ENCODE measurements at places on chromosomes 5 and 9.

GRCh38 chr9:95091601-95092261 is 225.8 kb downstream of the FANCC start:
- DNase-seq, result no peak

DNA sequence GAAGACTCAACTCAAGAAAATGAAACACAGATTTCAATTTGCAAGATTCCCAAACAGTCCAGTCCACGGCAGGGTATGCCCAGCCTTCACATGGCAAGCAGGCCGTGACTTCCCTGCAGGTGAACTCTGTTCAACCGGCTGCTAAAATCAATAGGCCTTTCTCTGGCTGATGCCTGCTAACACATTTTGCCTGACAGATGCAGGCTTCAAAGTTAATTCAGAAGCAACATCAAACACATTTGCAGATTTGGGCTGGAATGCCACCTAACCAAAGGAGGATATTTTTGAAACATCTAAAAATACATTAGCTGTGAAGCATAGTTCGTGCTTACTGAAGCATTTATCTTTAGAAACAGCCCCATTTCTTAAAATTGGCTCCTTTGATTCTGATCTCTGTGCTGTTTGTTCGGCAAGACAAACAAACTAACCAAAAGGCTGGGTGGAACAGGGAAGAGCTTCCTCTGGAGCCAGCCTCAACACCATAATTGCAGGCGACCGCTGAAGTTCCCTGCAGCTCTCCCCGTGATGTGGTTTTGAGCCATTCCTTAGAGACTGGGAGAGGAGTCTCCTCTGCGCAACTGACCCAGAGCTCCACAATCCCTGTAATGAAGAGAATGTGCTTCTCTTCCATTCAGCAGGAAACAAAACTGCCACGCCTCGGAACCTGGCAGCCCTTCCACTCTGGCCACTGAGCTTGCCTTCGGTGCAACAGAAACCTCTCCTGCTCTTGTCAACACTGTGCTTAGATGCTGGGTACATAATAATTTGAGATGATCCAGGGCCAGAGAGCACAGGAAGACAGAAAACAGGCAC is 126.5 kb downstream of the MYO10 start:
- no peak for DNase-seq

GRCh38 chr9:109270971-109271925 is 49.6 kb downstream of the EPB41L4B start:
- DNase-seq, result no peak

DNA sequence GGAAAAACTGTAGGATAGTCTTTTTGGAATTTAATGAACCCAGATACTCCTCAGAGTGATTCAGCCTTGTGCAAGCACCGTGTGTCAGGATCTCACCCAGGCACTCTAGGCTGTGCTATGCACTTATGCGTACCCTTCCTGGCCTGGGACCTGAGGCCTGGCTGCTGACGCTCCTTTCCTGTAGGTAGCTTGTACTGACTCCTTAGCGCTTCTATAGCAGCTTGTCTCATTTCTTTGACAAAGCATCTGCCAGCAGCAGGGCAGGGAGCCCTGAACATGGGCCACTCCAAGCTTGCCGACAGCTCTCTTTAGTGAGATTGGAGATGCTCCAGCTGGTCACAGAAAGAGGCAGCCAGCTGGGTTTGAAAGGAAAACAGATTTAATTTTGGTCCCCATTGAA is 147.3 kb downstream of the SGCD start:
- DNase-seq, result no peak

GRCh38 chr5:151151793-151152192 is 5.8 kb downstream of the ANXA6 start:
- no peak for DNase-seq

DNA sequence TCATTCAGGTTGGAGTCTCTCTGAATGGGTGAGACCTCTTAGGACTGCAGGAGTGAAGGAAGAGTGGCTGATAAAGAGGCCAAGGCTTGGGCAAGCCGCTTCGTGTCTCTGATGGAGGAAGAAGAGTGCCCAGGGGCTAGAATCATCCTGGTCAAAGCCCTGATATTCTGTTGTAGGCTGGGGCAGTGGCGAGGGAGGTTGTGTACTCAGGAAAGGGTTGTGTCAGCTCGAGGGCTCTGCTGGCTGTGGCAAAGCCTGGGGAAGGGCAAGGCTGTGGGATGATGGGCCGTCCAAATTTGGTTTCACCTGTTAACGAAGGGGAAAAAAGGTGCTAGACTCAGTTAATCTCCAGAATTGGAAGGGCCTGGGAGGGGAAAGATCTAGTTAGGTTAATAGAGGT is 2.4 kb upstream of the TRMT10B start:
- no peak for DNase-seq

- DNase-seq, result peak; percentile 26
Observed at GRCh38 chr5:89878140-89879132, 531.1 kb downstream of the CETN3 start.

- no peak for DNase-seq
Observed at GRCh38 chr5:177005619-177006264, 837 bp downstream of the UIMC1 start.

- DNase-seq, result no peak
Observed at GRCh38 chr9:34686732-34687131, 4.3 kb downstream of the CCL19 start.

GRCh38 chr5:176817841-176818377 is 7.5 kb downstream of the UNC5A start:
- DNase-seq, result peak; percentile 65

GRCh38 chr9:84613431-84613830 is 56.1 kb upstream of the NTRK2 start:
- DNase-seq, result no peak

DNA sequence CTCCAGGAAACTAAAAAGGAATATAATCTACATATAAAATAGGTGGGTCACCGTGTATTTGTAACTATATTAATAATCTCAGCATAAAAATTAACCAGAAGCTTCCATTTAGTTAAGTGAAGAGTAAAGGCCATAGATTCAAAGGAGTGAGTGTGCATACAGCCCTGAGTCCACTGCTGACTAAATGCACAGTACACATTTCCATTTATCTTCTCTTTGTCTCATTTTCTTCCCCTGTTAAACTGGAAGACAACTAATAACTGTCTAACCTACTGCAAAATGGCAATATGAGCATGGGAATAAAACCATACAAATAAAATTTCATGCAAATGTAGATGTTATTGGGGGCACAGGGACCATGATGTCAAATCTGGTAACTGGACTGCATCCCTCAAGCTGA is 59.9 kb upstream of the DAB2 start:
- DNase-seq, result no peak

GRCh38 chr5:999032-999501 is 9.5 kb upstream of the NKD2 start:
- no peak for DNase-seq

- no peak for DNase-seq
Observed at GRCh38 chr5:158843305-158843704, 256.4 kb downstream of the EBF1 start.

GRCh38 chr5:58944221-58944620 is 361.3 kb downstream of the RAB3C start:
- no peak for DNase-seq

DNA sequence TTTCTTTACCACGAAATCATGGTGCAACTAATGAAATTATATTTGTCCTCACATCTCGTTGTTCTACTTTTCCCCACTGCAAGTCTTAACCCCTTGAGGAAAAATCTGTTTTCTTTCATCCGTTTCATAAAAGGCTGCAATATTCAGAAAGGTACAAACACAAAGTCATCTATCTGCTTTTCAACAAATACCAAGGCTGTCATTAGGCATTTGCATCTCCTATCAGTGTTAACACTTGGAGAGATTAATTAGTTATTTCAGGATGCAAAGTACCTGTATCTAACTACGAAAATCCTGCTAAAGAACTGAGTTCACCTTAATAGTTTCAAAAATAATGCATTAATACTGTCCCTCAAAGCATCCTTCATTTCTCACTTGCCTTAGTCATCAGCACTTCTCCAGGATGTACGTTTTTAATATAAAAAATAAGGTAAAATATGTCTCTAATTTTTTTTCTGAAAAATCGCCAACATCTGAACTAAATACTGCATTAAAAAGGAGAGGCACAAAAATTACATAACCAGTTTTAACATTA is 1.8 kb downstream of the ARRDC3 start:
- DNase-seq, result no peak

GRCh38 chr9:93207860-93208734 is 24.2 kb downstream of the WNK2 start:
- no peak for DNase-seq

Measured in HTR-8/SVneo (cell line).